ENCODE measurements at places on chromosomes 2 and 18. TPM values are rescaled to one million over a fixed set of nuclear protein-coding genes. Genes with fewer than 3 reads are reported as not detected.

GRCh38 chr18:74748809-74749208 lies 151.1 kb downstream of the ZNF407 start:
- no peak for DNase-seq
- H3K4me3 ChIP-seq, result no peak overlapping the region
- H3K27me3 ChIP-seq, result no peaks in the 10 kb centered on the region
- H3K36me3 ChIP-seq, result no peaks in the 10 kb centered on the region

The ANO7 gene
- 0.14 TPM for total RNA-seq

The CFC1 gene
- total RNA-seq, result not detected

- no peak for DNase-seq
- no peaks in the 10 kb centered on the region for H3K4me1 ChIP-seq
- H3K27ac ChIP-seq, result no peak overlapping the region
Measured at GRCh38 chr18:4352746-4353551, 102.2 kb downstream of the DLGAP1 start.

The GKN2 gene
- total RNA-seq, result not detected

Measured in Karpas-422 (cell line).